ENCODE measurements at places on chromosomes 11 and 22. TPM values are rescaled to one million over a fixed set of nuclear protein-coding genes. Genes with fewer than 3 reads are reported as not detected.

PRR33 gene
- total RNA-seq = 0.11 TPM

GRCh38 chr11:130674686-130675308, 226.4 kb downstream of the ADAMTS15 start:
- no peak for DNase-seq

GRCh38 chr11:130871616-130872015, 44.7 kb downstream of the SNX19 start:
- no peak for DNase-seq

DNA sequence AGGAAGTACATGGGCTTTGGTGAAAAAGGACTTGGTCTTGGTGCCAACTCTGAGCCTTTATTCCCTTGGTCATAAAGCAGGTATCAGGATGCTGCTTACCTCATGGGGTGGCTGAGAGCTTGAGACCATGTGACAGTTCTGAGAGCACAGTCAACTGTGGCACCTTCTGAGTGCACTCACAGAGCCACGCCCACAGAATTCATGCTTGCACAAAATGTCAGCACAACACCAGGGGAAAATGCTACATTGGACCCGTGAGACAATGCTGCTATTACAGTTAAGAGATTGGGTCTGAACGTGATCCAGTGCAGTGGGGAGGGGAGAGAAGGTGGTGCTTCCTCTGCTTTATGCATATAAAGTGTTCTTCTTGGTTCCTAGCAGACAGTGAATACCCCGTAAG, 79.5 kb upstream of the SPON1 start:
- no peak for DNase-seq

Measured in adrenal gland (tissue), 19 donors.